ENCODE measurements at places on chromosomes 16 and 17.

GRCh38 chr17:60240290-60240689 is 90.5 kb downstream of the CA4 start:
- no peaks in the 10 kb centered on the region for H3K4me1 ChIP-seq
- H3K27me3 ChIP-seq: no peaks in the 10 kb centered on the region
- no peak for DNase-seq

- no peak overlapping the region for H3K4me3 ChIP-seq
- H3K27me3 ChIP-seq: no peaks in the 10 kb centered on the region
- no peak overlapping the region for H3K27ac ChIP-seq
- DNase-seq: no peak
Observed at GRCh38 chr16:57115514-57116182, 23.3 kb downstream of the CPNE2 start.

DNA sequence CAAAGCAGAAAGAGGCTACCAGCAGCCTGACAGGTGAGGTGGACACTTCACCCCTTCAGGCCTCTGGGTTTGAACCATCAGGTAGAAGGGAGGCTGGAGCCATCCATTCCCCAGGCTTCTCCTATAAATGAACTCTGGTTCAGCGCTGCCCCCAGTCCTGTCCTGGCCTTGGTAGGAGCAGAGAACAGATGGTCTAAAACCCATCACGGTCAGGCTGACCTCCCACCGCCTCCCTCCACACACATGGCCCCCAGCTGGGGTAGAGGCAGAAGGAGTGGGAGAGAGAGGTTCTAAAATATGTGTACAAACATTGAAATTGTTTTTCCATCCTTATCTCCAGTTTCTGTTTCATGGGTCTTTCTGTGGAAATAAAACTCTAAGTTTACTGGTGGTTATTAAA is 59.7 kb upstream of the DNAJA2 start:
- no peak for DNase-seq
- H3K4me1 ChIP-seq: peaks cover 5% of the 10 kb centered on the region
- no peaks in the 10 kb centered on the region for H3K36me3 ChIP-seq
- no peak overlapping the region for H3K27ac ChIP-seq
- no peak overlapping the region for H3K4me3 ChIP-seq

- H3K4me3 ChIP-seq: peak overlapping the region; percentile 42
- H3K27ac ChIP-seq: no peak overlapping the region
- H3K4me1 ChIP-seq: peaks cover 14% of the 10 kb centered on the region
- 0 out of 2 replicates have a peak, but pooled peaks cover 5% of the 10 kb centered on the region for H3K36me3 ChIP-seq
- no peaks in the 10 kb centered on the region for H3K27me3 ChIP-seq
- DNase-seq: no peak
Observed at GRCh38 chr16:85689285-85689949, 663 bp upstream of the GINS2 start.

GRCh38 chr16:86101897-86102157 is 202.9 kb downstream of the IRF8 start:
- H3K27ac ChIP-seq: no peak overlapping the region
- H3K4me1 ChIP-seq: no peaks in the 10 kb centered on the region
- H3K27me3 ChIP-seq: peaks cover 14% of the 10 kb centered on the region
- DNase-seq: no peak

DNA sequence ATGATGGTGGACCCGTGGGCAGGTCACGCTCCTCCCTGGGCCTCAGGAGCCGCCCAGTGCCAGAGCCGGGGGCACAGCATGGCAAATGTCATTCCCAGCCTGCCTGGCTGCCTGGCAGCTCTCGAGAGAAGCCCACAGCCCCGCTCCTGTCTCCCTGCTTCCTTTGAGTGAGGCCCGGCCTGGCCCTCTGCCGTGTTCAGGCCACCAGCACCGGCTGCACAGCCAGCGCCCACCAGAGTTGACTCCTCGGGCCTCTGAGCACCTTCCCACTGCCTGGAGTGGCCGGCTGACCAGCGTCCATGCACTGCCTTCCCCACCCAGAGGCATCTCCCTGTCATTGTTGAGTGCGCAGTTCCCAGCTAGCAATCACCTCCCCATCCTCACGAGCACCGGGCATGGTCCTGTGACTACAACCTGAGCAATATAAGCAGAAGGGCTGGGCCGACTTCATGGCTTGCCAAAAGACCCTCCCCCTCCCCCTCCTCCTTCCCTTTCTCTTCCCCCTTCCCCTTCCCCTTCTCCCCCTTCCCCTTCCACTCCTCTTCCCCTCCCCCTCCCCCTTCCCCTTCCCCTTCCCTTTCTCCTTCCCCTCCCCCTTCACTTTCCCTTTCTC is 11.9 kb upstream of the SLC38A10 start:
- no peaks in the 10 kb centered on the region for H3K27me3 ChIP-seq
- peaks cover 33% of the 10 kb centered on the region for H3K4me1 ChIP-seq
- no peaks in the 10 kb centered on the region for H3K36me3 ChIP-seq

GRCh38 chr17:30236297-30236624 is 764 bp upstream of the SLC6A4 start:
- H3K4me1 ChIP-seq: peaks cover 3% of the 10 kb centered on the region
- H3K4me3 ChIP-seq: no peak overlapping the region
- DNase-seq: no peak
- H3K27ac ChIP-seq: no peak overlapping the region
- no peaks in the 10 kb centered on the region for H3K36me3 ChIP-seq
